ENCODE measurements at places on chromosomes 11 and 22. TPM values are rescaled to one million over a fixed set of nuclear protein-coding genes. Genes with fewer than 3 reads are reported as not detected.

GSTT2B gene
- total RNA-seq: 31.1 TPM

SYCE3 gene
- not detected for total RNA-seq

P2RX6 gene
- total RNA-seq: 0.34 TPM

INS gene
- total RNA-seq: not detected

PRR33 gene
- not detected for total RNA-seq

STK33 gene
- total RNA-seq: 5.9 TPM

KRTAP5-8 gene
- not detected for total RNA-seq

BDNF gene
- 8.4 TPM for total RNA-seq

RIMBP3B gene
- total RNA-seq: 0.30 TPM

AQP11 gene
- 0.59 TPM for total RNA-seq

SCGB2A2 gene
- total RNA-seq: not detected

RASGRP2 gene
- total RNA-seq: 0.15 TPM

OR51B5 gene
- not detected for total RNA-seq

BCO2 gene
- total RNA-seq: under 0.01 TPM

ARFGAP3 gene
- total RNA-seq: 40.1 TPM

DGCR6 gene
- total RNA-seq: not detected

CLMP gene
- 90.7 TPM for total RNA-seq

SCT gene
- total RNA-seq: not detected

B4GALNT4 gene
- total RNA-seq: 4.7 TPM
